ENCODE measurements at places on chromosomes 5 and 9. TPM values are rescaled to one million over a fixed set of nuclear protein-coding genes. Genes with fewer than 3 reads are reported as not detected.
A peak's percentile ranks its signal among the peaks of the same experiment; 100 is the strongest.

DNA sequence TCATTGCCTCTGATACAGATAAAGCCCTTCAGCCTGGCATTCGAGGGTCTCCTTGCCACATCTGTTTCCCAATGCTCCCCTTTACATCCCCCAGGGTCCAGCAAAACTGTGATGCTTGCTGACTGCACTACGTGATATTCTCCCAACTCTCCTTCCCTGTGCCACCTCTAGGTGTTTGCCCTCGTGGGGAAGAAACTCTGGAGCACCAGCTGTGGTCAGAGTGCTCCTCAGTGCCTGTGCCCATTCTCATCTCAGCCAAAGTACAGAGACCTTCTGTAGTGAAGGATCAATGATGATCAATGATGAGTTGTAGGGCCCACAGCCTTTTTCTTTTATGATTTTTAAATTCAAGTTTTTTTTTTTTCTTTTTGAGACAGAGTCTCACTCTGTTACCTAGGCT, 40.3 kb upstream of the MELK start:
- DNase-seq: no peak
- no peaks in the 10 kb centered on the region for H3K4me1 ChIP-seq
- no peaks in the 10 kb centered on the region for H3K27me3 ChIP-seq
- H3K4me3 ChIP-seq: no peak overlapping the region
- H3K36me3 ChIP-seq: no peaks in the 10 kb centered on the region

GRCh38 chr9:104866191-104866590, 61.8 kb downstream of the ABCA1 start:
- no peak for DNase-seq
- H3K27ac ChIP-seq: no peak overlapping the region
- H3K27me3 ChIP-seq: no peaks in the 10 kb centered on the region
- no peak overlapping the region for H3K4me3 ChIP-seq
- no peaks in the 10 kb centered on the region for H3K4me1 ChIP-seq

- H3K4me3 ChIP-seq: no peak overlapping the region
- H3K27ac ChIP-seq: no peak overlapping the region
- DNase-seq: no peak
- H3K4me1 ChIP-seq: no peaks in the 10 kb centered on the region
- peaks cover 75% of the 10 kb centered on the region for H3K36me3 ChIP-seq
- H3K27me3 ChIP-seq: no peaks in the 10 kb centered on the region
Observed at GRCh38 chr9:132267660-132268059, 87.1 kb downstream of the SETX start.

- H3K36me3 ChIP-seq: peaks cover 50% of the 10 kb centered on the region
- DNase-seq: no peak
- H3K27ac ChIP-seq: no peak overlapping the region
- no peaks in the 10 kb centered on the region for H3K27me3 ChIP-seq
- H3K4me1 ChIP-seq: peaks cover 7% of the 10 kb centered on the region
Observed at GRCh38 chr5:178223828-178224335, 8.7 kb downstream of the PHYKPL start.

GRCh38 chr9:76400534-76401096, 6.4 kb upstream of the RFK start:
- DNase-seq: no peak
- no peaks in the 10 kb centered on the region for H3K27me3 ChIP-seq
- H3K36me3 ChIP-seq: no peaks in the 10 kb centered on the region
- no peak overlapping the region for H3K4me3 ChIP-seq
- no peak overlapping the region for H3K27ac ChIP-seq

DNA sequence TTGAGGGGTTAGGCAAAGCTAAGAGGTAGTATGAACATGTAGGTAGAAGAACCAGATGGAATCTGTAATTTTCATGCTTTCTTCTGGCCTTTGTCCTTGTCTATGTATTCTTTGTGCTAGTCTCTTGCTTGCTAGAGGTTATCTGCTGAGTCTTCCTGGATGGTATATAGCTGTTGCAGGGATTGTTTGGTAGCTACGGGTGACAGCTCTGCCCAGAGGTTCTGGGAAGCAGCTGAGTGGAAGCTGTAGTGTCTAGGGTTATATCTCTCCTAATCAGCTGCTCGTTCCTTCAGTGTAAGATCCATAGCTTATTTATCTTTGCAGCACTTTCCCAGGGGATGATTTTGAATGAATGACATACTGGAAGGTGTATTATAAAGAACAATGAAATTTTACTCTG, 100.3 kb downstream of the ATG10 start:
- H3K27ac ChIP-seq: no peak overlapping the region
- no peaks in the 10 kb centered on the region for H3K36me3 ChIP-seq
- H3K4me3 ChIP-seq: no peak overlapping the region
- H3K4me1 ChIP-seq: no peaks in the 10 kb centered on the region
- DNase-seq: no peak

DNA sequence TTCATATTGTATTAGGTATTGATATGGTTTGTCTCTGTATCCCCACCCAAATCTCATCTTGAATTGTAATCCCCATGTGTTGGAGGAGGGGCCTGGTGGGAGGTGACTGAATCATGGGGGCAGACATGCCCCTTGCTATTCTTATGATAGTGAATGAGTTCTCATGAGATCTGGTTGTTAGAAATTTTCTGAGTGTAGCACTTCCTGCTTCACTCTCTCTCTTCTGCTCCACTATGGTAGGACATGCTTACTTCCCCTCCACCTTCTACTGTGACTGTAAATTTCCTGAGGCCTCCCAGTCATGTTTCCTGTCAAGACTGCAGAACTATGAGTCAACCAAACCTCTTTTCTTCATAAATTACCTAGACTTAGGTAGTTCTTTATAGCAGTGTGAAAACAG, 187.4 kb upstream of the SLC24A2 start:
- no peak for DNase-seq
- no peak overlapping the region for H3K27ac ChIP-seq
- H3K4me1 ChIP-seq: peaks cover 12% of the 10 kb centered on the region
- no peaks in the 10 kb centered on the region for H3K36me3 ChIP-seq
- H3K27me3 ChIP-seq: no peaks in the 10 kb centered on the region
- no peak overlapping the region for H3K4me3 ChIP-seq

GRCh38 chr9:120559546-120559945, 20.4 kb downstream of the CDK5RAP2 start:
- no peak for DNase-seq
- no peak overlapping the region for H3K4me3 ChIP-seq
- peaks cover 15% of the 10 kb centered on the region for H3K36me3 ChIP-seq

GRCh38 chr5:9601055-9601739, 29.0 kb downstream of the TAS2R1 start:
- no peak for DNase-seq
- no peaks in the 10 kb centered on the region for H3K27me3 ChIP-seq
- no peaks in the 10 kb centered on the region for H3K36me3 ChIP-seq
- no peak overlapping the region for H3K27ac ChIP-seq

GRCh38 chr9:20353524-20353923, 268.8 kb downstream of the MLLT3 start:
- H3K4me1 ChIP-seq: no peaks in the 10 kb centered on the region
- H3K36me3 ChIP-seq: peaks cover 4% of the 10 kb centered on the region
- no peak overlapping the region for H3K4me3 ChIP-seq
- no peak overlapping the region for H3K27ac ChIP-seq
- no peak for DNase-seq
- H3K27me3 ChIP-seq: no peaks in the 10 kb centered on the region

DNA sequence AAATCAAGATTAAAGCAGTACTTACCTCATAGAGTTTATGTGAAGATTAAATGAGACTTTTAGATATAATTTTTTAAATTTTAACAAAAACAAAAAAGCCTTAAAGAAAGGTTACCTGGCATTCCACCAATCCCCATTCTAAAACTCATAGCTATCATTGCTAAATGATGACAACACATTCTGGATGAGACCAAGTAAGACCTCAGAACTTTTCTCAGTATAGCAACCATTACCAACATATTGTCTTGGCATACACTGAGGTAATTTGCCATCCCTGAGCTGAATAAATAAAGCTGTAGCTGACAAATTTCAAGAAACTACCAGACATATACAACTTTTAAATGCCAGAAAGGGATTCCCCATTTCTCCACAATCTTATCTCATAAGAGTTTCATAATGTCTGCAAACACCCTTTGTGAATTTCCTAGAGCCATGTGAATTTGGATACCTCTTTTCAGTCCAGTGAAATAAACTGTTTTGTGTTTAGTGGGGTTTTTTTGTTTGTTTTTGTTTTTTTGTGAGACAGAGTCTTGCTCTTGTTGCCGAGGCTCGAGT, 29.5 kb downstream of the RANBP3L start:
- no peaks in the 10 kb centered on the region for H3K27me3 ChIP-seq
- no peaks in the 10 kb centered on the region for H3K36me3 ChIP-seq
- H3K4me1 ChIP-seq: no peaks in the 10 kb centered on the region
- H3K27ac ChIP-seq: no peak overlapping the region
- no peak overlapping the region for H3K4me3 ChIP-seq
- DNase-seq: no peak

- H3K4me1 ChIP-seq: no peaks in the 10 kb centered on the region
- no peak overlapping the region for H3K4me3 ChIP-seq
- no peaks in the 10 kb centered on the region for H3K27me3 ChIP-seq
- H3K36me3 ChIP-seq: no peaks in the 10 kb centered on the region
Observed at GRCh38 chr5:143707806-143708205, 104.2 kb upstream of the HMHB1 start.

- H3K4me1 ChIP-seq: no peaks in the 10 kb centered on the region
- no peaks in the 10 kb centered on the region for H3K36me3 ChIP-seq
- H3K27ac ChIP-seq: no peak overlapping the region
- DNase-seq: no peak
Observed at GRCh38 chr5:8843771-8844170, 702.1 kb downstream of the SEMA5A start.

- no peak overlapping the region for H3K4me3 ChIP-seq
- H3K27ac ChIP-seq: no peak overlapping the region
Observed at GRCh38 chr9:97545486-97545885, 44.0 kb downstream of the TMOD1 start.

DNA sequence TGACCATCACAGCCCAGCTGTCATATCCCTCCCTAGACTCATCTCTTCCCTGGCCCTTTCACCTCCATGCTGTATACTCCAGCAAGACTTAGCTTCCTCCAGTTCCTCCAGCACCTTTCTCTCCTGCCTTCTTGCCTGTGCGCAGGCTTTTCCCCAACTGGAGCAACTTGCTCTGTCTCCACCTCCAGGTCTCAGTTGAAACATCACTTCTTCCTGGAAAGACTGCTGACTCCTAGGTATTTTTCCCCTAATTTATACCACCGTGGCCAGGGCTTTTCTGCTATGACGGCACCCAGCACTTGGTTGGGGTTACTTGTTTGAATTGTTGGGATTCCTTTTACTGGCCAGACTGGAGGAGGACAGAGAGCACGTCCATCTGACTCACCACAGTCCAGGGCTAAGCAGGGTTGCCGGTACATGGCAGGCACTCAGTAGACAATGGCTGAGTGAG, 67.5 kb downstream of the KCNIP1 start:
- no peak for DNase-seq
- no peak overlapping the region for H3K27ac ChIP-seq

DNA sequence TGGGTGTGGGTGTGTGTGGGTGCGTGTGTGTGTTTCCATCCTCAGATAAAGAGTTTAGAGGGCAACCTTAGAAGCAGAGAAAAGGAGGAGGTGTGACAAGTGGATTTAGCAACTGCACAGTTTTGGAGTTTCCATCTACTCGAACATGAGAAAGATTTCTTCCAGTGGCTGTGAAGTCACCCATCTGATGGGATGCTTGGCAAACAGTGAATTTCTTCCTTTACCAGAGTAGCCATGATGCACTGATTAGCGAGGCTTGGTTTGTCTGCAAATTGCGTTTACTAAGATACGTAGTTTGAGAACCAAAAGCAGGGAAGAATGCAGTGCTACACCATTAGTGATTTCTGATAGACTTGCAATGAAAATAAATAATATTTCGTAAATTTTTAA, 791 bp upstream of the STARD4 start:
- peak overlapping the region; percentile 77 for H3K4me3 ChIP-seq
- no peaks in the 10 kb centered on the region for H3K27me3 ChIP-seq
- no peak for DNase-seq
- H3K27ac ChIP-seq: peak overlapping the region; percentile 77

- no peaks in the 10 kb centered on the region for H3K36me3 ChIP-seq
- H3K27me3 ChIP-seq: no peaks in the 10 kb centered on the region
- no peak overlapping the region for H3K27ac ChIP-seq
Observed at GRCh38 chr5:9932770-9933169, 302.6 kb upstream of the TAS2R1 start.

GRCh38 chr5:61612431-61612830, 280.4 kb downstream of the ZSWIM6 start:
- no peaks in the 10 kb centered on the region for H3K4me1 ChIP-seq
- H3K4me3 ChIP-seq: no peak overlapping the region
- no peak for DNase-seq

DNA sequence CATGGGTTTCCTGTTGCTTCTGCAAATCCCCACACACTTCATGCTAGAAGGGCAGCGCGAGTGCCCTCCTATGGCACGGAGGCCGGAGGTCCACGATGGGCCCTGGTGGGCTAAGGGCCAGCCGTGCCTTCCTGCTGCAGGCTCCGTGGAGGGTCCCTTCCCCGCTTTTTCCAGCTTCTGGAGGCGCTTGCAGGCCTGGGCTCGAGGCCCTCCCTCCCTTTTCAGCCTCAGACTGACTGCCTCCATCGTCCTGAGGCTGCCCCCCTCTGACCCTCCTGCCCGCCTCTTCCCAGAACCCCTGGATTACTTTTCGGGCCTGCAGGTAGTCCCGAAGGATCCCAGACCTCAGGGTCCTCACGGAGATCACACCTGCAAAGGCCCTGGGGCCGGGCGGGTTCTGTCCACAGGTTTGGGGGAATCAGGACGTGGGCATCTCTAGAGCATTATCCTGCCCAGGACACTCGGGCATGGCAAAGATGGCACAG, 3.2 kb upstream of the TERT start:
- no peak for DNase-seq
- no peaks in the 10 kb centered on the region for H3K27me3 ChIP-seq
- no peak overlapping the region for H3K4me3 ChIP-seq
- H3K27ac ChIP-seq: no peak overlapping the region

DNA sequence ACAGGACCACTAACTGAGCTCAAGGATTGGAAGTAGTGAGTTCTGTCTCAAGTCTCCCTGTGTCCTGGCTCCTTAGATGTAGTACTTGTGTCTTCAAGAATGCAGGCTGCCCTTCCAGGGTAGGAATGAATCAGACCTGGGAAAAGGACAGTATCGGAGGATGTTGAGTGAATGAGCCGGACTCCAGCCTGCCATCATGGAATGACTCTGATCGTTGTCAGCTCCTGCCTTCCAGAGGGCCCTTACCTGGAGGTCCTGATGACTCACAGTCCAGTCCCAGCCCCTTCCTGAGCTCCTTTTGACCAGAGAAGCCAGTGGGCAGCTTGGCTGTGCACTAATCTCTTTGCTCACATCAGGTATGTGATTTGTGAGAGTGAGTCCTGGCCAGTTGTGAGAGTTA, 161.1 kb downstream of the TRPM6 start:
- DNase-seq: no peak
- no peaks in the 10 kb centered on the region for H3K4me1 ChIP-seq
- H3K27ac ChIP-seq: no peak overlapping the region

- DNase-seq: no peak
- no peak overlapping the region for H3K27ac ChIP-seq
Observed at GRCh38 chr5:67896311-67896929, 319.1 kb upstream of the PIK3R1 start.

NRARP gene
- total RNA-seq: 0.29 TPM

ABITRAM gene
- 9.0 TPM for total RNA-seq

PCDHGA7 gene
- 0.44 TPM for total RNA-seq

GLDC gene
- not detected for total RNA-seq

TMEM267 gene
- 16.6 TPM for total RNA-seq

FRMPD1 gene
- total RNA-seq: not detected

POLE3 gene
- 46.9 TPM for total RNA-seq

FBP2 gene
- total RNA-seq: not detected

Data from CD4-positive, alpha-beta memory T cell (primary cell).